NCI-H774 (cell line): ENCODE measurements at places on chromosomes 5 and 9.

DNA sequence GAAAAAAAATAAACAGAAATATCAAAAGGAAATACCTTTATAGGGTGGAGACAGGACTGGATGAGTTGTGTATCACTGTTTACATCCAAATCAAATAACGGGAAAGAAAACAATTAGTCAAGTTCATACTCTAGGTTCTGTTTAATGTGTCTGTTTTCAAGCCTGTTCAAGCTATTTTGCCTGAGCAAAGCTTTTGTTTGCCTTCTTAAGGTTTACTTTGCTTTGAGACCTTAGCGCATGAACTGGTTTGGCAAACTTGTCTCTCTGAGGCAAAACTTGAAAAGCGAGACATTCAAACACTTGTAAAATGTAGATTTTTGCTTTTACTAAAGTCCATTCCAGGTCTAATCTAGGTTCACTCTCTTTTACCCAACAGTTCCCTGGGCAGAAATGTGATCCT lies 174.1 kb upstream of the RFX3 start:
- no peak for DNase-seq

GRCh38 chr5:73908846-73909245 lies 282.9 kb downstream of the ARHGEF28 start:
- DNase-seq: no peak

- no peak for DNase-seq
These were observed 204.7 kb downstream of the PTTG1 start for GRCh38 chr5:160626322-160626721.

GRCh38 chr9:137825324-137825989 lies 52.1 kb upstream of the CACNA1B start:
- no peak for DNase-seq

DNA sequence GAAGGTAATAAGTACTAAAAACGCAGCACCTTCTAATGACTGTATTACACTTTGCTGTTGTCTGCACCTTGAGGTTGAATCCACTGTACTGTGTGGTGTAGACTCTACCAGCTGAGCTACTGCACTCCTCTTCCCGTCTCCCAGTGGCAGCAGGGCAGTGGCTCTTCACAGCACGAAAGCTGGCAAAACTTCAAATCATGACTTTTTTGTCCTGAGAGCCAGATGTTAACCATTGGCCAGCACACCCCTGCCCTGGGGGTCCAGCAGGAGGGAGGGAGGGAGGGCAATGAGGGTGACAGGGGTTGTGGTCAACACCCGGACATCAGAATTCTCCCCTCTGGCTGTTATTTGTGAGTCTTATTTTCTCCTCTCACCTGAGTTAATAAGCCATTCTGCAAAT lies 11.8 kb downstream of the SHC3 start:
- no peak for DNase-seq

- no peak for DNase-seq
These were observed 347.4 kb downstream of the SH3GL2 start for GRCh38 chr9:17926246-17926645.

- DNase-seq: no peak
These were observed 13.2 kb upstream of the CEL start for GRCh38 chr9:133048595-133048994.

DNA sequence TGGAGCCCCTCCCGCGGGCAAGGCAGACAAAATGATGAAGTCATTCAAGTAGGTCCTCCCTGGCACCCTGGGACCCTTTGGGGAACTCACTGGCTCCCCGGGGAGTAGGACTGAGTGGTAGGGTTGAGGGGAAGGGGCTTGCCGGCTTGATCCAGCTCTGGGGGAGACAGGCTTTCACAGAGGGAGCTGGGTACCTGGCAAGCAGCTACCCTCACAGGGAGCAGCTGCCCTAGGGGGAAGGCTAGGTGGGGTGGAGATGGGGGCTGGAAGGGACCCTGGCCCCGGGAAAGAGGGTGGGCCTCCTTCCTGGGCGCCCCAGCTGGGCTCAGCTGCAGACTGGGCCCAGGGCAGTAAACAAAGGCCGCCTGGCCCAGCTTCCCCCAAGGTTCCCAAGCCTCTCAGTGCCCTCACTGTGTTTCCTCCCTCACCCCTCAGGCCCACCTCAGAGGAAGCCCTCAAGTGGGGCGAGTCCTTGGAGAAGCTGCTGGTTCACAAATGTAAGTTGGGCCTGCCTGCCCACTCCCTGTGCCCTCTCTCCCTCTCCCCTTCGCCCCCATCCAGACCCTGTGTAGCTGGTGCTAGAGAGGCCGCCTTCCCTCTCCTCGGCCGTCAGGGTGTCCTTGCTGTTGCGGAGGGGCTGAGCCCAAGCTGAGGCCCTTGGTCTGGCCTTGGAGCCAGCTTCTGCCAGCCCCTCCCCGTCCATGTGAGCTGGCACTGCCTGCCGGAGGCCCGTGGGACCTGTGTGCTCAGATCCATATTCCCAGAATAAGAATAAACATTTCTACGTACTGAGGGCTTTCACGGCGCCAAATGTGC lies 131.2 kb downstream of the RGS3 start:
- no peak for DNase-seq

DNA sequence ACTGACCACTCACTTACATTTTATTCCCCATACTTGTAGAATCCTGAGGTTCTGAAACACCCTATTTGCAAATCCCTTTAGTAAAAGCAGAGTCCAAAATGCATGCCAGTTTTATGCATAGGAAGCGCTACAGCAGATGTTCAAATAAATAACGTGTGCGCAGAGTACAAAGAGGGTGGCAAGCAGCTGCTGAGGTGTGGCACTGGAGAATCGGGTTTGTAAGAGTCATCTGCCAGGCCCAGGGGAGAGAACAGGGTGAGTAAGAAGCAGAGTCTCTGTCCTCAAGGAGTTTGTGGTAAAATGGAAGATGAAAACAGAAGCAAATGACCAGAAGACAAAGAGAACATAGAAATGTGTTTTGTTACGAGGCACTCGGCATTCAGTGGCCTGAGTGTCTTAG lies 288.8 kb downstream of the GLIS3 start:
- DNase-seq: peak; percentile 31

- DNase-seq: no peak
These were observed 67.5 kb downstream of the HTR4 start for GRCh38 chr5:148586796-148587195.

DNA sequence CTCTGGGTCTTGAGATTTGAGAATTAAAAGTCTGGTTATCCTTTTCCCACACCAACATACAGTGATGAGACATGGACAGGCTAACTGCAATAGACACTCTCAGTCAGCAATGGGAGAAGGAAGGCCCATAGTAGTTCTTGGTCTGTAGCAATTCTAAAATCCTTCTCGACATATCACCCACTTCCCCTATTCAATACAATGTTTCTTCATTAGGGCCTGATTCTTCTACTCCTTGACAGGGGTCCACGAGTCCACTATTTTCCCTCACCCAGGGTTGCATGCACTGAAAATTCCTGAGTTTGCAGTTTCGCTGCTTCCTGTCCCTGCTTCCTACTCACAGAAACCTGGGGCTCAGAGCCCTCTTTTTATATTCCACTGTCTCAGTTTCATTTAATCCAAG lies 402.8 kb downstream of the MAT2B start:
- DNase-seq: no peak

- DNase-seq: no peak
These were observed 263.6 kb downstream of the FANCC start for GRCh38 chr9:95053611-95054570.

DNA sequence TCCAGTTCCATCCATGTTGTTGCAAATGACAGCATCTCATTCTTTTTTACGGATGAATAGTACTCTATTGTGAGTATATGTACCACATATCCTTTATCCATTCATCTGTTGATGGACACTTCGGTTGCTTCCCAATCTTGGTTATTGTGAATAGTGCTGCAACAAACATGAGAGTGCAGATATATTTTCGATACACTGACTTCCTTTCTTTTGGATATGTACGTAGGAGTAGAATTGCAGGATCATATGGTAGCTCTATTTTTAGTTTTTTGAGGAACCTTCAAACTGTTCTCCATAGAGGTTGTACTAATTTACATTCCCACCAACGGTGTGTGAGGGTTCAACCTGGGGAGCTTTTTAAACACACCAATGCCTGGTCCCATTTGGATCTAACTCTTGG lies 22.3 kb downstream of the GALNT12 start:
- no peak for DNase-seq

- no peak for DNase-seq
These were observed 206.4 kb downstream of the ENC1 start for GRCh38 chr5:74433896-74434829.

GRCh38 chr5:17214893-17215292 lies 2.5 kb upstream of the BASP1 start:
- DNase-seq: peak; percentile 37

DNA sequence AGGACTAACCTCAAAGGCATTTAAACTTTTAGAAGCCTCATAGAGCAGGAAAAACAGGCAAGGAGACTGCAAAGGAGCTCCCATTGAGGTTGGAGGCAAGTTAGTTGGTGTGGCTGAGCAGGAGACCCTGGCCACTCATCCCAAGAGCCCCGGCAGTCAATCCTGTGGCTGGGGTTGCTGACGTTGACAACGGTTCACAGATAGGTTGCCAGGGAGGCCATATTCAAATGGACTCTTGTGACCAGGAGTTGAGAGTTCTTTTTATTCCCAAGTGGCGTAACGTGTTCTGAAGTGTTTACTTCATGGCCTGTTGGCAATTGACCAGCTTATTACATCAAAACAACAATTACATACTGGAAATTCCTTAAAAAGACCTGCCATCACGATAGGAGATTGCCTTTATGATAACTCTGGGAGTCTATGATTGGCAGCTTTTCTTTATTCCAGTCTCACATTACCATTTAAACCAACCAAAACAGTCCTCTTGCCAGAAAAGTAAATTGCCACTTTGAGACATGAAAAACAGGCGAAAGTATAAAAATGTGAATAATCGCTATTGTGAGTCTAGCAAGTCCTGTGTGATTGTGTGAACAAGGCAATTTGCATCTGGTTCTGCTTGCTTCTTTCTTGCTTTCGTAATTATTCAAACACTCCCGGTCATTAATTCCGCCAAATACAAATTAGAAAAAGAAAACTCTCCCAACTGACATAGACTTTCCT lies 394.9 kb downstream of the MED10 start:
- peak; percentile 69 for DNase-seq

- DNase-seq: no peak
These were observed 187.7 kb downstream of the BRINP1 start for GRCh38 chr9:119181561-119181960.
